ENCODE measurements at places on chromosomes 4 and X.

DNA sequence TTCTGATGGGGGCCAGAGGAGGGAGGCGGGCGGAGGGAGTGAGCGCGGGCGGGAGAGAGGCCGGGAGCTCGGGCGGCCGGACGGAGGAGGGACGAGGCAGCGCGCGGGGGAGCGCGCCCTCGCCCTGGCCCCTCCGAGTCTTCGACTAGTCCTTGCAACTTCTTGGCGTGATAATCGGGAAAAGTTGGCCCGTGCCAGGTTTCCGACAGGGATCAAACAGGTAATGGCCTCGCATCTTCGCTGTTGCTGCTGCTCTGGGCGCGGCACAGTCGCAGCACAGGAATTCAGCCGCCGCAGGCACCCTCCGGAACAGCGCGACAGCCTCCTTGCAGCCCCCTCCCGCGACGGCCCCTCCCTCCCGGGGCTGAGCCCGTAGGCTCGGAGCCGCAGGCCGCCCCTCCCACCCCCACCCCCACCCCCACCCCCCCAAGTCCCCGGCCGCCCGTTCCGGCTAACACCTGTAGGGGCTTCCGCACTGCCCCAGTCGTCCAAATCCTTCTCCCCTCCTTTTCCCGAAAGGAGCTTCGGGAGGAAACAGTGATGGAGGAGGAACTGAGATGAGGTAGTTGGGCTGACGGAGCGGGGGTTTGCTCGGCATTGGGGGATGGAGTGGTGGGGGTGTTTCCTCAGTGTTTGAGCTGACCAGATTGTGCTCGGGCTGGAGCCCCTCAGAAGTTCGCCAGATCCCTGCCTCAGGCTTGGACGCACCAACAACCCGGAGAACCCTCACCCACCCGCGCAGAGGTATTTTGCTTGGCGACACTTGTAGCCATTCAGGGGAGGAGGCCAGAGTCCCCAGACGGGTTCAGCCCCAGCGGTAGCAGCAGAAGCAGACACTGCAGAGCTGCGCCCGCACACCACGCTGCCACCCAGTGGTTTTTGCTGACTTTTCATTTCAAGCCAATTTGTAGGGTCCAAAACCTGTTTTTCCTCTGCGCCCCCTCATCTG is at the start of gene FGF13:
FGF13 (minus strand) TSS at position 319 of the 949 bp plus-strand sequence. CDS start 714 bp downstream, outside the sequence.
- DNase-seq: no peak

DNA sequence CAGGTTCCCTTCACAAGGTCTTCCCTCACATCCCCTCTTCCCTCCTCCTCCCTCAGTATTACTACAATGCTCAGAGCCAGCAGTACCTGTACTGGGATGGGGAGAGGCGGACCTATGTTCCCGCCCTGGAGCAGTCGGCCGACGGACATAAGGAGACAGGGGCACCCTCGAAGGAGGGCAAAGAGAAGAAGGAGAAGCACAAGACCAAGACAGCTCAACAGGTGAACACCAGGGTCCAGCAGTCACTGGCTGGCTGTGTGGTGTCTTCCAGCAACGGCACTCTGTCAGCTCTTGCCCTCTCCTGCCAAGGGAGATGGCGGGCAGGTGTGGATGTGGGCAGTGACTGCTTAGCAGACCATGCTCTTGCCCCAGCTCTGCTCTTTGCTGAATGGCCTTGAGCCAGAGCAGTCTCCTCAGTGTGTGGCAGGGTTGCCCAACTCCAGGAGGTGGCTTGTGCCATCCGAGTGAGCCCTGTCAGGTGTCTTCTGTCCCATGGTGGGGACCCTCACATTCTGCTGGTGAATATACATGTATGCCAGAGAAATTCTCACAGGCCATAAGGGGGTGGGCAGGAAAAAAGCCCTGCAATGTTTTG is 11.4 kb upstream of the UBA1 start:
- no peak for DNase-seq

DNA sequence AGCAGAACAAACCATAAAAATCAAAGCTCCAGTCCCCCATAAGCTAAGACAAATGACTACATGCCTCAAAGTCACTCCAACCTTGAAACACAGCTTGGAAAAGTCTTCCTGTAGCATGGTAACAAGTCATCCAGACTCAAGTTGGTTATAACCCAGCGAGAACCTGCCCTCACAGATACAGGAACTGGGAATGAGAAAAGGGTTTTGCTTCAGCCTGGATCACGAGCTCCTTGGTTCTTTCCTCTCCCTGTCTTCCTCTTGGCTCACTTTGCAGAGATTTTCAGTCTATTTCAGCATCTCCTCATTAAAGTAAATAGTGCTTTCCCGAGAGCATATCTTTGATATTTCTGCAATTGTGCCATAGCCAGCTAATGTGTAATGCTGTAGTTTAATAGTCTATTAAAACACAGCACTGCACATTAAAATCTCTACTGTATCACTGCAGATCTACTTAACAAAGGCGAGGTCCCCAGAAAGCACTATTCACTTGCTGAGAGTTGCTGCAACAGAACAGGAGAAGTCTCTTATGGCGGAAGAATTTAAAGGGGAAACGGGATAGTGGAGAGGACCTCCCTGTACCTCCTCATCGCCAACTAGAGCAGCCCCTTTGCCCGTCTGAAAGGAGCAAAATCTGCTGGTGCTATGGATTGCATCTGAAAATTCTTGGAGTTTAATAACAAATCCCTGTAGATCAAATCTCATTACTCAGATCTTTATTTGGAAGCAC is 249.3 kb upstream of the GATB start:
- no peak for DNase-seq

DNA sequence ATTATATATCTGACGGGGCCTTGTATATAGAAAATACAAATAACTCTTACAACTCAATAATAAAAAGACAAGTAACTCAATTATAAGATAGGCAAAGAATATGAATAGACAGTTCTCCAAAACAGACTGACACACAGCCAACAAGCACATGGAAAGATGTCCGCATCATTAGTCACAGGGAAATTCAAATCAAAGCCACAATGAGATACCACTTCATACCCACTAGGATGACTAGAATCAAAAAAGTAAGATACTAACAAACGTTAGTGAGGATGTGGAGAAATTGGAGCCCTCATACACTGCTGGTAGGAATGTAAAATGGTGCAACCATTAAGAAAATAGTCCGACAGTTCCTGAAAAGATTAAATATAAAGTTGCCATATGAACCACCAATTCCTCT is 115.7 kb downstream of the RCHY1 start:
- no peak for DNase-seq

DNA sequence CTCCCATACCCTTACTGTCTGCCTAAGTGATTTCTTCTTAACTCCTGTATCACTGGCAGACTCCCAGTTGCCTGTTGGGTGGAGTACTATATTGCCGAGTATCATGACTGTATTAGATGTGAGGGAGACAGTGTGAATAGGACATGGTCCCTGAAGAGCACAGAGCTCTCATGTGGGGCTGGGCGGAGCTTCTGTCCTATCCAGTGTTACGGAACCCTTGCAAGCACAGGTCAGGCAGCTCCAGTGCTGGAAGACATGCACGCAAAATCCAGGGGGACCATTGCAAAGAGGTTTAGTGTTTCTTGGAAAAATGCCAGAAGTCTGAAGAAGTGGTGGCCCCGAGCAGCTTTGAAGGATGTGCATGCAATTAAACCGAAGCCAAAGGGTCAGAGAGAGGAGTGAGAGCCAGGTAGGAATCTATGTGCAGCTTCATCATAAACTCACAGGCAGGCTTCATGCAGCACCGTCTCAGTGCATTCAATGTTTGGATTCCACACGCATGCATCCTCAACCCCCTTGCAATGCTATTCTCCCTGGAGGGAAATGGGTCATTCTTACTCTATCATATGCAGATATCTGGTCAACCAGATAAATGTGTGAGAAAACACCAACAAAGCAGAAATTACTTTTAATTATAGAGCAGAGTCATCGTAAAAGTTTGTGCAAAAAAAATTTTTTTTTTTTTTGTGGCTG is 49.7 kb upstream of the DHRSX start:
- no peak for DNase-seq

DNA sequence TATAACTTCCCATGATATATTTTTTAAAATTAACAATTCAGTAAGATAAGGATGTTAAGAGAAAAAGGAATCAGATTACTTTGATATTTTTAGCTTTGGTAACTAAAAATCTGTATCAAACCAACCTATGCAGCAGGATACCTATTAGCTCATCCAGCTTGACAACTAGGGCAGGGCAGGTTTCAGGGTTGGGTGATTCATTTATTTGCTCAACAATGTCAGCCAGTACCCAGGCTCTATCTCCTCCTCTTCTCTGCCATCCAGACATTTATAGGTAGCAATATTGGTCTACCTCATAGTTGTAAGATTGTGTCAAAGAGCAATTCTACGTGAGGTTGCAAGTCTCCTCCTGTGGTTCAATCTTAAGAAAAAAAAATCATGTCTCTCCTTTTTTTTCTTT is 421.9 kb downstream of the ANKRD50 start:
- DNase-seq: no peak

DNA sequence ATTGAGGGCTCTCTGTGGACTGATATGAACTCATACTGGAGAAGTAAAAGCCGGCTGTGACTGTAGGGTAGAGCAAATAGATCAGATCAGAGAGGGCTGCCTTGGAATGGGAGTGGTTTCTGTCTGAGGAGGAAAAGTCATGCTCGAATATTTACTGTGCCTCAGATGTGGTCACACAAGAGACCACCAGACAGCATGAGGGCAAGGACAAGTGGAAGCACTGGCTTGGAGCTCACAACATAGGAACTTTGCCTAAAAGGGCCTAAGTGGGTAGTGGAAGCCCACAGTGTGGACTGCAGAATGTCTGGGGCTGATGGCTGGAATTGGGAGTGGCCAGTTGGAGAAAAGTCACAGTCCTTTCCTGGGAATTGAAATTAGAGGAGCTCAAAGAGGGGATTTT is 19.8 kb downstream of the GLRB start:
- no peak for DNase-seq

GRCh38 chr4:8685831-8686230 is 93.3 kb downstream of the CPZ start:
- DNase-seq: no peak

- DNase-seq: no peak
These were observed 32.5 kb downstream of the DLG3 start for GRCh38 chrX:70476934-70477733.

DNA sequence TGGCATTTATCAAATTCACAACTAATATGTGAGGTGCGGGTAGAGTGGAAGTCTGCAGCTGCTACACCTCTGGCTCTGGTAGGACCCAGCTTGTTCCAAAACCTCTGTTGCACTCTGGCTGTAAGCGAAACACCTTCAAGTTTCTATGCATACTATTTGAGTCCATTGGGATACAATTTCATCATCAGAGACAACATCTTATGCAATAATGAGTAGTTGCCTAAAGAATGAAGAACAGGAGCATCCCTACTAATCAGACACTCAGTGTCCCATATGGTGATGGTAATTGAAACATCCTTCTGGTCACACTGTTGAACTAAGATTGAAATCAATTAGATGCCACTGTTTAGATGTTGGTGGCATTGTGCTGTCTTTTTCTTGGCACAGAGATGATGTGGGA is 178.4 kb downstream of the MGST2 start:
- DNase-seq: no peak

DNA sequence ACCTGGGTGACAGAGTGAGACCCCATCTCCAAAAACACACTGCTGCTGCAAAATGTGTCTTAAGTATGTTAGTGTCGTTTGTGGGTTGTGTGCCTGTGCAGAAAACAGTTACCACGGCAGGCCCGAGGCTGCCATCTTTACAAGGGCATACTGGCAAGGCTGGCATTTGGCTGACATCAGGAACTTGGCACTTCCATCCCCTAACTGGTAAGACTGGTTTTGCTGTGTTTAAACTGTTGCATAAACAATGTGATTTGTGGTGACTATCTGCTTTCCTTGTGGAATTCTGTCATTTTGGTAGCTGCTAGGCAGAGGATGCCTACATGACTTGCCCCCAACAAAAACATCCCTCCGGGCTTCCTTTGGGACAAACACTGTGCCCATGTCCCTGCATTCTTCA is 12.3 kb downstream of the LRP2BP start:
- DNase-seq: no peak

DNA sequence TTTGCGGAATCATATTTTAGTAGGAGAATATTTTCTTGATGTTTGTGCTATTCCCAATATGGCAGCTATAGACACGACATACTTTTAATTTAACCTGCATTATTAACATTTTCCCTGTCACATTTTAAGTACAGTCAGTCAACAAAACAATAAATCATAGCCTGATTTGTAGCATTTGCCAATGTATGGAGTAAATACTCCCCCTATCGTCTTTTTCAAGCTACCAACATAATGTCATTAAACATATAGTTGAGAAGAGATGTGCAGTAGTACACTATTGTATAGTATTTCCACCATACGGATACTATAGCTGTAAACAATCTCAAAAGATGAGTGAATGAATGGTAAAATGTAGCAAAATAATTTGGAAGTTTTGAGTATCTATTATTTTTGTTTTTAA is 303.7 kb upstream of the MAGEB2 start:
- DNase-seq: no peak

DNA sequence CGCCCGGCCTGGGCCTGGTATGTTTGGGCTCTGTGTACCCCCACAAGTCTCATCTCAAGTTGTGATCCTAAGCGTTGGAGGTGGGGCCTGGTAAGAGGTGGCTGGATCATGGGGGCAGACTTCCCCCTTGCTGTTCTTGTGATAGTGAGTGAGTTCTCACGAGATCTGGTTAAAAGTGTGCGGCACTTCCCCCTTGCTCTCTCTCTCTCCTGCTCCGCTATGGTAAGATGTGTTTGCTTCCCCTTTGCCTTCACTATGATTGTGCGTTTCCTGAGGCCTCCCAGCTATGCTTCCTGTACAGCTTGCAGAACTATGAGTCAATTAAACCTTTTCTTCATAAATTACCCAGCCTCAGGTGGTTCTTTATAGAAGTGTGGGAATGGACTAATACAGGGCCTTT is 53.0 kb downstream of the CHST7 start:
- no peak for DNase-seq

DNA sequence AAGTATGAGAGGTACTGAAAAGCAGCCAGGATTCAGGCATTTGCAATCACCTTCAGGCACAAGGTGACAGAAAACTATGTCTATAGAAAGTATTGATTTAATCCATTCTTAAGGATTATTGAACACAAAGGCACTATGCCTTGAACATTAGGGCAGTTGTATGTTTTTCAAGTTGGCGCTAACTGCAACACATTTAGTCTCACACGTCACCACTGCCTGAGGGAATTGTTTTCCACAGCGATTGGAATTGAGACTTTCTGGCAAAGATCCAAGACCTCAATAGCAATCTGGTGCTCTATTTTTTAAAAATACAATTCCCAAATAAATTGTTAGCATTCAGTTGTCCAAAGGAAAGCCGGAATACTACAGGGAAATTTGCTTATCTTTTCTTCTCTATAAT is 52.7 kb upstream of the FTHL17 start:
- no peak for DNase-seq

DNA sequence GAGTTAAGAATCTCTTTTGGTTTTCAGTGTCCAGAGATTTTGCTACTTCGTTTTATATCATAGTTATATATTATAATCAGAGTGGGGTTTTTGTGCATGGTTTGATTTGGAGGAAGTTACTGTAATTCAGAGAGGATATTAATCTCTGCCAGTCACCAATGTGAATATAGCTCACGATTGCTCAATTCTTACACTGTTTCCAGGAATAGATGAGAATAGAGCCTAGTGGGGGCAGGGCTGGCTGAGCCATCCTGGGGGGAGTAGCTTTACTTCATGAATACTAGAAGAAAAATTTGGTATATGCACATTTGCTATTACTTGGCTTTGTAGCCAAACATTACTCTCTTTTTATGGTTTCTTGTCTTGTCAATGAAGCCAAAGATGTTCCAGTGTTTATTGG is 60.9 kb upstream of the TRPC3 start:
- DNase-seq: no peak
